H9 (cell line): ENCODE measurements at places on chromosomes 7 and 10. TPM values are rescaled to one million over a fixed set of nuclear protein-coding genes. Genes with fewer than 3 reads are reported as not detected.

- no peaks in the 10 kb centered on the region for H3K27me3 ChIP-seq
- H3K27ac ChIP-seq: no peak overlapping the region
- H3K4me3 ChIP-seq: peak overlapping the region; percentile 90
- DNase-seq: no peak
- no peaks in the 10 kb centered on the region for H3K36me3 ChIP-seq
Observed at GRCh38 chr7:33130184-33130583, 820 bp downstream of the BBS9 start.

DNA sequence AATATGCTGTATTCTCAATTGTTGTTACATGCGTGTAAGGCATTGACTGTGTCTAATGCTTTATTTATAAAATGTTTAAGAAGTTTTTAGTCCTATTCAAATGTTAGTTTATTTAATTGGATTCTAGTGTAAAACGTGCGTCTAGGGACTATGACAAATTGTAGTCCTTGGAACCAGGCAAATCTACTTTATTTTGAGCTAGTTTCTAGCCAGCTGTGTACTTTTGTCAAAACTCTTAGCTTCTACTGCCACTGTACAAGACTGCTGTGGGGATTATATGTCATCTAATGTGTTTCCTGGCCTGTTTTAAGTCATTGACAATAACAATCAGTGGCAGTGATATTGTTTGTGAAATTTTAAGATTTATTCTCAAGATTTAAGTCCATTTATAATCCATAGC is 220.5 kb upstream of the SEMA3D start:
- H3K4me3 ChIP-seq: no peak overlapping the region
- H3K36me3 ChIP-seq: no peaks in the 10 kb centered on the region
- no peak for DNase-seq
- no peak overlapping the region for H3K27ac ChIP-seq
- no peaks in the 10 kb centered on the region for H3K27me3 ChIP-seq

DNA sequence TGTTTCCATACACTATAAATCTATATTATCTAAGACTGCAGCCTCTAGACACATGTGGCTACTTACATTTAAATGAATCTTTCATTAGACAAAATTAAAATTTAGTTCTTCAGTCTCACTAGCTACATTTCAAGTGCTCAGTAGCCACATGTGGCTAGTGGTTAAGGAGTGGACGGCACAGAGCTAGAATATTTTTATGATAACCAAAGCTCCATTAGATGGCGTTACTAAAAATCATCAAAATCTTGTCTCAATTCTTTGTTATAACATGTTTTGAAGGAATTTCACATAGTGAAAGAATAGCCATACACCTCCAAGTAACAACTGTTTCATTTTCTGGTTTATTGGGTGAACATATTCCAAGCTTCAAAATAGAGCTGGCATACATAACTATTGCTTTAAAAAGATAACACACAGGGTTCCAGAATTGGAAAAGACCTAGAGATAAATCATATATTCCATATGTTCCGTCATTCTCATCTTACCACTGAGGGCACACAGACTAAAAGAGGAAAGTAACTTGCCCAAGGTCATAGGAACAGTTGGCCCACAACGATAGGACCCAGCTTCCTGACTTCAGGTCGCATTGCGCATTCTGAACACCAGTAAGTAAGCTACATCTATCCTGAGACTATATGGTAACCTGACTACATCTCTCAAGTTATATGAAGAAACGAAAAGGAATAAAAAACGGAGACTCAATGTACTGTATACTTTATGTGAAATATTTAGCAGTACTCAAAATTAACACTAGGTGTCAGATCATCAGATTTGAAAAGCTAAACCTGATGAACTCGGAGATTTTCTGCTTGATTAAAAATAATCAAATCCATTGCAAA is 66.6 kb downstream of the CAV1 start:
- no peaks in the 10 kb centered on the region; the same call in 1 of the 2 replicates for H3K4me1 ChIP-seq
- H3K27ac ChIP-seq: no peak overlapping the region
- DNase-seq: no peak
- H3K36me3 ChIP-seq: no peaks in the 10 kb centered on the region

DNA sequence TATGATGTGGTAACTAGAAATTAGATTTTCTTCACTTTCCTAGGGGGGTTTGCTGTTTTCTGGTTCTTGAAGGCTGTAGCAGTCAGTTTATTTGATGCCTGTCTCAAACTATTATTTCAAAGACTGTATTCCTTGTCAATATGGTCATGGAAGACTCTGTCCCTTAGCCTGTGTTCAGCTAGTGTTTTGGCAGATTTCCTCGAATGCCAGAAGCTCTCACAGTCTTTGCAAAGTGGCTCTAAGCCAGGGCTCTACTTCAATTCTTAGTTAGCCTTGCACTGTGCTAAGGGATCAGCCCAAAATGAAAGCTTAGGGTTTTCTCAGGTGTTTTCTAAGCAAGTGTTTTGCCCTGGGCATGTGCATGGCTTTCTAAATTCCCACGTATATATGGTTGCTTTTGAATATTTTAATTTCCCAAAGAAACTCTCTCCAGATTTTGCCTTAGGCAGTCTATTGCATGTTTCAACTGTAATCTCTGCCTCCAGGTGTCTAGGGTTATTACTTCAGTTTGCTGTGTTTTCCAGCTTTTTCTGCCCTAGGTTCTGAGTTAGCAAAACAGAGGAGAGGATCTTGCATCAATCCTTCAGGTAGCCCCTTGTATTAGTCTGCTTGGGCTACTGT is 7.2 kb upstream of the C1GALT1 start:
- no peaks in the 10 kb centered on the region for H3K27me3 ChIP-seq
- DNase-seq: no peak
- peaks cover 24% of the 10 kb centered on the region for H3K36me3 ChIP-seq

- no peak overlapping the region for H3K4me3 ChIP-seq
- no peak for DNase-seq
- peaks cover 24% of the 10 kb centered on the region for H3K27me3 ChIP-seq
- no peaks in the 10 kb centered on the region; the same call in 2 of the 3 replicates for H3K36me3 ChIP-seq
- H3K27ac ChIP-seq: no peak overlapping the region
- H3K4me1 ChIP-seq: no peaks in the 10 kb centered on the region
Observed at GRCh38 chr10:93598157-93598556, 2.9 kb downstream of the RBP4 start.

GRCh38 chr7:52925332-52925731 is 110.1 kb upstream of the POM121L12 start:
- DNase-seq: peak; percentile 50
- no peak overlapping the region for H3K27ac ChIP-seq
- no peaks in the 10 kb centered on the region for H3K4me1 ChIP-seq
- no peaks in the 10 kb centered on the region for H3K27me3 ChIP-seq
- no peak overlapping the region for H3K4me3 ChIP-seq

DNA sequence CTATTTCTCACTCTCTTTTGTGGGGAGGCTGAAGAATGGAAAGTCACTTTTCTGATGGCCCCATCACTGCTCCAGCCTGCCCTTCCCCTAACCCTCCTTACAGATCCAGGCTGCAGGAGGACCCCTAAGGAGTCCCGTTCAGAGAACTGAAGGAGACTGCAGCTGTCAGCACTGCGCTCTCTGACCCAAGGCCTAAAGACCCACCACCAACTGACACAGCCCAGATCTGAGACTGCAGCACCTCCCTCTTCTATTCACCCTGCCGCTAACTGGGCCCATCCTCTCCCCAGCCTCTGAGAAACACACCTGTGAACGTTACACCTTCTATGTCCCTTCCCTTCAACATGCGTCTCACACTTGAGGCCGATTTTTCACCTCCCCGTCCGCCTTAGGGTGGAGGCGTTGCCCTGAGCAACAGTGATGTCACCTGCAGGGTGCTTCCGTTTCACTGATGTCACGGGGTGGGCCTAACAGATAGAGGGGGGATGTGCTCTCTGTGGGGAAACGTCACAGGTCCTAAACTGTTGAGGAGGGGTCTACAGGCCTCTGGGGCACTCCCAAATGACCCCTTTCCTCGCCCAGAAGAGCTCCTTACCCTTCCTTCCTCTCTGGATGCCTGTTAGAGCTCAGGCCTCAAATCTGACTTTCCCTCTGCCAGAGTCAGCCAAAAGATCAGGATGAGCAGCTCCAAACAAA is 5.1 kb downstream of the ITPRIP start:
- DNase-seq: no peak
- H3K27ac ChIP-seq: no peak overlapping the region
- peak overlapping the region; percentile 55; the same call in 2 of the 3 replicates for H3K4me3 ChIP-seq
- H3K27me3 ChIP-seq: no peaks in the 10 kb centered on the region

GRCh38 chr10:99435986-99436638 is 5.7 kb upstream of the GOT1 start:
- no peak overlapping the region for H3K27ac ChIP-seq
- no peak overlapping the region for H3K4me3 ChIP-seq
- no peaks in the 10 kb centered on the region for H3K4me1 ChIP-seq
- H3K36me3 ChIP-seq: no peaks in the 10 kb centered on the region
- no peaks in the 10 kb centered on the region for H3K27me3 ChIP-seq

DNA sequence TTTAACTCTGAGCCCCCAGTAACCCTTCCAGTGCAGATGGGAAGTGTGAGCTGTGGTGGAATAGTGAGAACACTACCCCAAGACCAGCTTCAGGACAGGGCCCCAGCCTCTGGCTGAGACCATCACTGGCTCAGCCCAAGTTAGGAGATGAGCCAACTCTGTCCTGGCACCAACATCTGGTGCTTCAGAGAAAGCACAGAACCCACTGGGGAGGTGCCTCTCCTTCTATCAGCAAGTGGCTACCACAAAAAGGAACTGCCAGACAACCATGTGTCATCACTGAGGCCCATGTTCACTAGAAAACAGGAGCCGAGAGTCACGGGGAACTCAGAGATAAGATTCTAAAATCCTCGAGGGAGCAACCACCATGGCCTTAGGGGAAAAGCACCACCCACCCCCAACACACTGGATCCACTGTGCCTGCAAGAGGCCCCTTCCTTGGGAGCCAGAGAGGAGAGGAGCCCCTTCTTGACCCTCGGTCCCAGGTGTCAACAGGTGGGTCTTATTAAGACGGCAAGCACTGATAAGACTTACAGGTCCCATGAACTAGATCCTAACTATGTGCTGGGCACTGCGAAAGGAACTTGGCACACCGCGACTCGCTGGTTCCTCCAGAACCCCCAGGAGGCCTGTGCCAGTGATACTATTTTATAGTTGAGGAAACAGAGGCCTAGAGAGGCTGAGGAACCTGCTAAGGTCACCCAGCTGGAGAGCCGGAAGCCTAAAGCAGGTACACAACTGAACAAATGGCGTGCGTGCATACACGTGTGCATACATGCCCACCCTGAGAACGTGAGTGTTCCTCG is 102.7 kb downstream of the FAM53B start:
- no peak overlapping the region for H3K27ac ChIP-seq
- H3K4me1 ChIP-seq: no peaks in the 10 kb centered on the region
- no peak overlapping the region for H3K4me3 ChIP-seq
- H3K27me3 ChIP-seq: no peaks in the 10 kb centered on the region
- no peak for DNase-seq

GRCh38 chr10:90642136-90642535 is 215.7 kb downstream of the HTR7 start:
- H3K27ac ChIP-seq: no peak overlapping the region
- H3K4me1 ChIP-seq: no peaks in the 10 kb centered on the region
- H3K36me3 ChIP-seq: no peaks in the 10 kb centered on the region
- no peaks in the 10 kb centered on the region for H3K27me3 ChIP-seq
- no peak for DNase-seq

GRCh38 chr10:6416892-6417512 is 163.1 kb downstream of the PRKCQ start:
- no peaks in the 10 kb centered on the region for H3K27me3 ChIP-seq
- H3K27ac ChIP-seq: no peak overlapping the region
- no peaks in the 10 kb centered on the region for H3K4me1 ChIP-seq
- H3K36me3 ChIP-seq: peaks cover 1% of the 10 kb centered on the region; the same call in 1 of the 3 replicates

DNA sequence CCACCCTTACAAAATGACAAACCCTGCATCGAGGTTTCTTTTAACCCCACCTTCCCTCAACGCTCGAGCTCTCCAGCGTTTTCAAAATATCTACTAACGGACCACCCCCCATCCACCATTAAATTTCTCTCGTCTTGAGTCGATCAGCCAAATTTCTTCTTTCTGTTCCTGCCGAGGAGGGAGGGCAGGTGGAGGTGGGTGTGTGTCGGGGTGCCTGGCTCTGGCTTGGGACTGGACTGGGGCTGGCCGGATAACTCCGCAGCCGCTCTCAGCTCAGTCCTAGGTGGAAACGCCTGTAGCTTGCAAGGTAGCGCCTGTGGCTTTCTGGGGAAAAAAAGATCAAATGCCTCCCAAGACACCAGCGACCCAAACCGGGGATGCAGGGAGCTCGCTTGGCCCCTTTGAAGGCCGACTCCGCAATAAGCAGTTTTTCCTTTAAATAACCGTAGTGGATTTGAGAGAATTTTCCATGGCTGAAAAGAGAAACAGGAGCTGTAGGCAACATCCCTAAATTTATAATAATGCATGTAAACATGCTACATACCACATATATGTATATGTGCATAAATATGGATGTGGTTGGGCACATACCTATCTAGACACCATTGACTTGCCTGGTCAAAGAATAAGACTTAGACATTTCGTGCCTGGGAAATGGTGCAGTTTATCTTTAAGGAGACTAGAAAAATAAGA is 1.9 kb upstream of the TMEM178B start:
- no peak overlapping the region for H3K27ac ChIP-seq
- H3K27me3 ChIP-seq: no peaks in the 10 kb centered on the region; the same call in 1 of the 2 replicates
- H3K4me3 ChIP-seq: peak overlapping the region; percentile 83
- DNase-seq: peak; percentile 54

DNA sequence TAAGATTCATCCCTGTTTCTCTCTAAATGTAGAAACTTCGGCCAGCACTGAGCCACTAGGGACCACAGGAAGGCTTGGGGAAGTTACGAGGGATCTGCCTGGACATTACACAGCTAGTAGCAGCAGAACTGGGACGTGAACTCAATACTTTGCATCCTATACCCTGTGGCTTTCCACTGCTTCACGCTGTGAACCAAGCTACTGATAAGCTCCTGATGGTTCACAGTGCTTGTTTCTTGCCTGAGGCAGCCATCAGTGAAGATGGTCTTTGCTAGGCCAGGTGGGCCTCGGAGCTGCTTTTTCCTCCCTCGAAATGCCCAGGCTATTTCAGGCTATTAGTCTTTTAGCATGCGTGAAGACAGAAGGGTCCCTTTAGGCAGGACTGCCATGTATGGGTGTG is 132.7 kb downstream of the SH3PXD2A start:
- no peaks in the 10 kb centered on the region for H3K36me3 ChIP-seq
- no peak for DNase-seq
- no peak overlapping the region for H3K4me3 ChIP-seq
- no peak overlapping the region for H3K27ac ChIP-seq

DNA sequence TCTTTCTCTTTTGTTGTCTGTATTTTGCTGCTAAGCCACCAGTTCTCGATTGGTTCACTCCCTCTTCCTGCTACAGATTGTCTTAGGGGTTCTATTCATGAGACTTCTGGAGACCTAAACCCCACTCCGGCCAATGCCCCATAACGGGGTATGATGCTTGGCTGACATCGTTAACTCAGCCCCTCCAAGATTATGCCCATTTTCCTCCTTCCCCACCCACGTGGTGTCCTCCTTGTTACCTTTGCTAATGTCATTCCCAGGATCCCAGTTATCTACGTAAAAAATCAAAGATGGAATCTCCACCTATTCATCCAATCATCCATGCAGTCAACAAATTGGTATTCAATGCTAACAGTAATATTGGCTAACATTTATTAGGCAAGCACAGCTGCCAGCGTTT is 228.3 kb downstream of the CAMK1D start:
- no peak for DNase-seq
- no peak overlapping the region for H3K4me3 ChIP-seq
- H3K36me3 ChIP-seq: peaks cover 13% of the 10 kb centered on the region
- H3K27ac ChIP-seq: no peak overlapping the region
- no peaks in the 10 kb centered on the region for H3K4me1 ChIP-seq

GRCh38 chr7:29435167-29435566 is 128.5 kb upstream of the PRR15 start:
- H3K27me3 ChIP-seq: no peaks in the 10 kb centered on the region
- no peak overlapping the region for H3K27ac ChIP-seq
- H3K4me1 ChIP-seq: no peaks in the 10 kb centered on the region
- no peak for DNase-seq
- H3K4me3 ChIP-seq: no peak overlapping the region
- H3K36me3 ChIP-seq: no peaks in the 10 kb centered on the region

The RADIL gene
- 3.5 and 4.7 TPM in 2 replicates for total RNA-seq

The ZNF804B gene
- not detected in 2 replicates for total RNA-seq

The NAT16 gene
- total RNA-seq: 0.50 and 0.88 TPM in 2 replicates
